ENCODE measurements at places on chromosomes 11 and 22.

GRCh38 chr22:29125844-29126243 lies 53.0 kb downstream of the KREMEN1 start:
- DNase-seq = no peak

- DNase-seq = no peak
These were observed 72.1 kb downstream of the C22orf31 start for GRCh38 chr22:28989484-28989883.

DNA sequence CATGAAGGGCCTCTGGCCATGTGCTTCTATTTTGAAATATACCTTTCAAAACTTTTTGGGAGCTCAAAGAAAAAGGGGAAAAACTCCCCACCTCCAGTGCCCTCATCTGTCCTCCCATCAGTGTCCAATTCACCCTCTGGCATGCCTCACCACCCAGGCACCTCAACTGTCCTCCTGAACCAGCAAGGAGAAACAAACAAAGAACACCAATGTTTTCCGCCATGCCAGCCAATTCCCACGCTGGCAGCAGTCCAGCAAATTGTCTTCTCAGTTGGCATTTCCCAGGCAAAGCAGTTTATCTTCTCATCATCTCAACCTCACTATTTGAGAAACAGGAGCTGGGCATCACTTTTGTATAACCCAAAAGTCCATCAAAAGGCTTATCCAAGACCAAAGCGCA lies 496.9 kb downstream of the SOX6 start:
- DNase-seq = no peak

DNA sequence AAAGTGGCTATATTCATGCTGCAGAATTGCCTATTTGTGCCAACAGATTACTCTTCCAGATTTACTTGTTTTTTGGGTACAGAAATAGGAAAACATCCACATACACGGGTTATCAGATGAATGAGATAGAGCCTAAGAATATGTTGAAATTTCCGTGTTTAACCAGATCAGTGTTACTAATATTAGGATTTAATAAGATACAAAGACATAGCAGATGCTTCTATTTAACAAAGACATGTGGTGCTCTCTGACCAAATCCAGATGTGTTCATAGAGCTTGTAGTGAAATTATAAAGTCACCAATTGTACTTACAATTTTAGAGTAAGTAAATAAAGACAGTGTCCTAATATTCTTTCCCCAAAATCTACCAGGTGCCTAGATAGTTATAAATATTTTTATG lies 208.0 kb downstream of the CASP12 start:
- no peak for DNase-seq

DNA sequence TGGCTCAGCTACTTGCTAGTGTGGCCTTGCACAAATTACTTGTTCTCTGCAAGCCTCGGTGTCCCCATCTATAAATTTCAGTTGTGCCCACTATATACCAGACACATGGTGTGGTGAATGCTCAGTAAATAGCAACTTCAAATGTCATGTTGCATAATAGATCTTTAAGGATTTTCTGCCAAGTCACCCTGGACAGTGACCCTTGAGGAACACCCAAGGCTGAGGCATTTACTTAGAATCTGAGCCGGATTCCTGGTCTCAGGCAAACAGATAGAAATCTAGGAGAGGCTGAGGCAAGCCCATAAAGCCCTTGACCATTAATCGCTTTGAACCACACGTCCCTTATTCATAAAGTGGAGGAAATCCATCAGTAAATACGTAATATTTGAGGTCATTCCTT lies 9.7 kb downstream of the TEAD1 start:
- DNase-seq = no peak

GRCh38 chr22:23520863-23521440 lies 59.1 kb downstream of the IGLL1 start:
- no peak for DNase-seq

GRCh38 chr22:26797910-26798309 lies 140.5 kb downstream of the MIAT start:
- no peak for DNase-seq

DNA sequence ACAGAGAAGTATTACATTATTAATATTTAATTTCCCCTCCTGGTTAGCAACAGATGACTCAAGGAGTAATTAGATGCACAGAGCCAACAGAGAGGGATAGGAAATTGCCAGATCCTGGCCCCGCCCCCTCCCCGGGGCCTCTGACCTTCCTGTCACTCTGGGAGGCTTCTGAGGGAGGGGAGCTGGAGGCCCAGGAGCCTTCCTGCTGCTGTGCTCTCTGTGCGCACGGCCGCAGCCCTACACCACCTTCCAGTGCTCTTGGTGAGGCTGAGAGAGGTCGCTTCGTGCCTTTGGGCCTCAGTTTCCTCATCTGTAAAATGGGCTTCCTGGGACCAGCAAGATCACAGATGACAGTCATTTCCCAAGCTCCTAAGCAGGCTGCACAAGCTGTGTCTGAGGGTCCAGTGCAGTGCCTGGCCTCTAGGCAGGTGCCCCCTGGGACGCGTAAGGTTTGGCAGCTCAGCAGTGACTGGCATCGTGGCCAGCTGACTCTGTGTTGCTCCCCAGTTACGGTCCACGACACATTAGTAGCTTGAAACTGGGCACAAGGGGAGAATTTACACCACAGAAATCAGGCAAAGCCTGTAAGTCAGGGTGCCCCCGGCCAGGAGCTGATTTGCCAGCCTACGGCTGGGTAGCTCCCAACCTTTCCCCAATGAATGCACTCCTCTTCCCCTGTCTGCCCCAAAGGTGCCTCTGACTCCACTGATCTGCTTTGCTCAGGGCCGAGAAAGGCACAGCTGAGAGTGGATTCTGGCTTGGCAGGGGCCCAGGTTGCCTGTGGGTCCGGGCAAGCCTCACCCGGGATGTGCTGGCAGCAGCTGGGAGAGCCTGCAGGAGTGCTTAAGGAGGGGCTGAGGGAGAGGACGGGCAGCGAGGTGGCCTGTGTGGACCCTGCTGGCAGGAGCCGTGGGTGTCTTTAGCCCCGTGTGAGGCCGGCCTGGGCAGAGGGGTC lies 2.3 kb downstream of the ADORA2A start:
- DNase-seq = no peak

DNA sequence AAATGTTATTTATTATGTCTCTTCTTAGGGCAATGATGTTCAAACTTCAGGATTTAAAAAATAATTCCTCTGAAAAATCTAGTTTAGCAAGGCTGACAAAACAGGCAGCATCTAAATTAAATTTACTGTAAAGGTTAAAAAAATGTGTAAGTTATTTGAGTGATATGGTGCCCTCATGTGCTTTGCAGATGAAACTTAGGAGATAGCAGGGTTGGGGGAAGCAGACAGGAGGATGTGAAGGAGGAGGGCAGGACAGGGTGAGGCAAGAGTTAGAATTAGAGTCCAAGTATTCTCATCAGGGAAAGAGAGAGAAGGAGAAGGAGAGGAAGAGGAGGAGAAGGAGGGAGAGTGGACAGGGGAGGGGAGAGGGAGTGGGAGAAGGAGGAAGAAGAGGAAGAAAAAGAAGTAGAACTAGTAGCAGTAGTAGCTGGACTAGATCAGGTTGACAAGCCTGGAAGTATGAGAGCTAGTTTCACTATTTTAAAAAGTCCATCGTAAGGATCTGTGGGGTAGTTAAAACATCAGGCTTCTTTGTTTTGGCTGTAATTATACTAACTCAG lies 141.2 kb upstream of the SESN3 start:
- no peak for DNase-seq

- no peak for DNase-seq
These were observed 30.7 kb downstream of the PHF21B start for GRCh38 chr22:44979154-44979553.

GRCh38 chr22:20424932-20425565 lies 12.6 kb downstream of the SCARF2 start:
- no peak for DNase-seq

GRCh38 chr11:120260616-120261015 lies 20.7 kb downstream of the POU2F3 start:
- no peak for DNase-seq
